ENCODE measurements at places on chromosomes 12 and 14.
A peak's percentile ranks its signal among the peaks of the same experiment; 100 is the strongest.

GRCh38 chr12:13702381-13702780, 279.0 kb downstream of the GRIN2B start:
- no peak for DNase-seq

DNA sequence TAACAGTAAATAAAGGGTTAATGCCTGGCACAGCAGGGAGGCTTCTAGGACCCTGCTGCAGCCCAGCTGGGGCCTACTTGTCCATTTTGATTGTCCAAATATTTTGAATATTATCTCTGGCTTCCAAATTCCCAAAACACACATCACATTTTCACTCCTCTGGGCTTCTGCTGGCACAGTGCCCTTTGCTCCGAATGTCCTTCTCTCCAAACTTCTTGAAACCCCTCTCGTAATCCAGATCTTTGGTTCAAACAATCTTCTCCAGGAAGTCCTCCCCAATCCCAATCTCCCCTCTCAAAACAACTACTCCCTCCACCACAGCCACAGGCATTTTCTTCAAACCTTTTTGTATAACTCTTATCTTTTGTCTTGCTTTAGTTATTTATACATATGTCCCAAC, 225.6 kb downstream of the PPM1H start:
- no peak for DNase-seq

GRCh38 chr14:71525663-71526221, 406.5 kb upstream of the RGS6 start:
- no peak for DNase-seq

DNA sequence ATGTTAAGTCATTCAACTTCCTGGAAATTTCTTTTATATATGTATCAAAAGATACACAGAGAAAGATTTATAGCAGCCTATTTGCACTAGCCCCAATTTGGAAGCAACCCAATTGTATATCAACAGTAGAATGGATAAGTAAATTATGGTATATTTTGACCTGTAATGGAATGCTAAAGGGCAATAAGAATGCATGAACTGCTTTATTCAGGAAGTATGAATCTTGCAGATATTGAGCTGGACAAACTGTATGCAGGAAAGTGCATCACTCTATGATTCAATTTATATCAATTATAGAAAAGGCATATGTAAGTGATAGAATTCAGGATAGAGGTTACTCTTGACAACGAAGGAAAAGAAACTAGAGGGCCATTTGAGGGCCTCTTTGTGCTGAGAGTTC, 913.1 kb upstream of the FBXO33 start:
- no peak for DNase-seq

- no peak for DNase-seq
Observed at GRCh38 chr12:44589697-44590096, 286.4 kb downstream of the NELL2 start.

DNA sequence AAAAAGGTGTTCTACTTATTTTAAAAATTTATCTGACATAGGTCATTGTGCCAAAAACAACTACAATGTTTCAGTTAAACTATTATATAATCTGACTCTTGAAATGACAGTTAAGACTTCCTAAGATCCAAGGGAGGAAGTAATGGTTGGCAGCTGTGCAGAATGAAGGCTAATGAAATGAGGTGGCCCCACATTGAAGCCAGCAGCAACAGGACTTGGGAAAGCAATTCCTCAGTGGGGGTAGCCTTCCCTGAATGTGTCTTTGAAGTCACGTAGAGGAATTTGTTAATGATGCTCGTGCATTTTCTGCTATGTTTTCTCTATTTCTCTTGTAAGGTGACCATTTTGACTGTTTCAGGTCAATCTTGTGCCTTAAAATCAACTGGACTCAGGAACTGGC, 162.4 kb upstream of the DAAM1 start:
- no peak for DNase-seq

DNA sequence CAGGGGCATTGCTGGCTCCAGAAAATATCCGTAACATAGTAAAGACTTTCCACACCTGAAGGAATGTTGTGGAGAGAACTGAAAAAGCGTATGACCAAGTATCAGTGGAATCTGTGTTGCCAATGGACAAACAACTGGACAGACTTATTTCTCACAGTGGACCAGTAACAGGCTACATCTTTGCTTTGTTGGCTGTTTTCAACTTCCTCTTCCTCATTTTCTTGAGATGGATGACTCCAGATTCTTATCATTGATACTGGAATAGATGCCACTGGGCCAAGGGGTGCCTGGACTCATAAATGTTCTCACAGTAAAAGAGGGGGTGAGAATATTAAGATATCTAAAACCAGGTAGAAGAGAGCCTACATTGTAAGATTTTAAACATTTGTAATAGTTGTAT, 6.4 kb downstream of the GAS2L3 start:
- DNase-seq, result no peak

GRCh38 chr14:20455355-20456300, 602 bp downstream of the APEX1 start:
- peak; percentile 72 for DNase-seq

GRCh38 chr12:42474391-42474790, 115.2 kb downstream of the PRICKLE1 start:
- peak; percentile 20 for DNase-seq

DNA sequence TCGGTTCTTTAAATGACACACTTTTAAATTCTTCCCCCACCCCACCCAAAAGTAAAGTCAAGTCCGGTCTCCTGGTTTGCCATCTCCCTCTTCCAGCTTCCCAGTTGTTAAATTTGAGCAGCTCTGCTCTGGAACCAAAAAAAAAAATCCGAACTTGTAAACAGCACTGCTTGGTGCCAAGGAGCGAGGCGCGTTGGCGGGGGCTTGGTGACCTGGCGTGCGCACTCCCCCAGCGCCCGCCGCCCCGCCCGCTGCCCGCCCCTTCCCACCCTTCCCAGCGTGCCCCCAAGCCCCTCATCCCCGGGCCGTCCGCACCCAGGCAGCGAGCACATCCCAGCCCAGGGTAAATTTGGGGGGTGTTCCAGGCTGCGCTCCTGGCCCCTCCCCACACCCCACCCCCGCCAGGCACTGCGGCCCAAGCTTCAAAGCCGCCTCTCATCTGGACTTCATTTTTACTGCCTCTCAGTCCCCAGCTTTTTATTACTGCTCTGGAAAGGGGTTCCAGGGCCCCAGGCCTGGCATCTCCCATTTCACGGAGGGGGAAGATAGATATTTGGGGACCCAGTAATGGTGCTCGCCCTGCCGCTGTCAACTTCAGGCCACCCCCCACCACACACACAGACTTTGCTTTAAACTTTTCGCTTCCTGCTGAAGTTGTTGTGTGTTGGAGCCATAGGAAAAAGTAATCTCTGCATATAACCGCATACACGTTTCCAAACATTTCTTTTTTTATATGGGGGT, 11.7 kb upstream of the ITGB7 start:
- no peak for DNase-seq

DNA sequence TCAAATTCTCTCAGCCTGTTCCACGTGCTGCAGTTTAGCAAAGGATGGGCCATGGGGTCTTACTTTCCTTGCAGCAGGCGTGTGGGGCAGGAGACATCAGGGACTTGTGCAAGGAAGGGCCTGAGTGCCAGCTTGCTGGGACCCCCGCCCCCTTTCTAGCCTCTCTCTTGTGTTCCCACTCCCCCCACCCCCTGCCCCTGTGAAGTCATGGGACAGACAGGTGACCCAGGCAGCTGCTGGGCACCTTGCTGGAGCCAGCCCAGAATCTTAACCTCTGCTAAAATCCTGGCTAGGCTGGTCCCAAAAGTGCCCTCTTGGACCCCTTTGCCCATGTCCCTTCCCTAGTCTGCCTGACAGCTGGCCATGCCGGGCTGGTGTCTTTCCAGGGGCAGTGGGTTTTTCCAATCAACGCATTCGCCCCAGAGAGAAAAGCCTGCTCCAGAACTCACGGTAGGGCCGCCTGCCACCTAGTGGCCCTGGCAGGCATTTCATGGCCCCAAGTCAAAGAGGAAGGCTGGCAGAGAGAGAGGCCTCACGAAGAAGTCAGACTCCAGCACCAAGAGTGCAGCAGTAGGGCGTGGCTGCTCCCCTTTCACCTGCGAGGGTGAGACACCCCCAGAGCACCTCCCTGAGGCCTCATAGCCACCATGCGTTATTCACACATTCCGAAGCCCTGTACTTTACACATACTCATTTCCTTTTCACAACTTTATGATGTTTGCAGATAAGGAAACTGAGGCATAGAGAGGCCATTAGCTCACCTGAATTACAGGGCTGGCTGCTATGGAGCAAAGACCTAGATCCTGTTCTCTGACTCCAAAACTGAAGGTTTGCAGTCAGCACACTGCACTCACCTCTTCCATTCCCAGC, 67.4 kb downstream of the LGMN start:
- peak; percentile 81 for DNase-seq

DNA sequence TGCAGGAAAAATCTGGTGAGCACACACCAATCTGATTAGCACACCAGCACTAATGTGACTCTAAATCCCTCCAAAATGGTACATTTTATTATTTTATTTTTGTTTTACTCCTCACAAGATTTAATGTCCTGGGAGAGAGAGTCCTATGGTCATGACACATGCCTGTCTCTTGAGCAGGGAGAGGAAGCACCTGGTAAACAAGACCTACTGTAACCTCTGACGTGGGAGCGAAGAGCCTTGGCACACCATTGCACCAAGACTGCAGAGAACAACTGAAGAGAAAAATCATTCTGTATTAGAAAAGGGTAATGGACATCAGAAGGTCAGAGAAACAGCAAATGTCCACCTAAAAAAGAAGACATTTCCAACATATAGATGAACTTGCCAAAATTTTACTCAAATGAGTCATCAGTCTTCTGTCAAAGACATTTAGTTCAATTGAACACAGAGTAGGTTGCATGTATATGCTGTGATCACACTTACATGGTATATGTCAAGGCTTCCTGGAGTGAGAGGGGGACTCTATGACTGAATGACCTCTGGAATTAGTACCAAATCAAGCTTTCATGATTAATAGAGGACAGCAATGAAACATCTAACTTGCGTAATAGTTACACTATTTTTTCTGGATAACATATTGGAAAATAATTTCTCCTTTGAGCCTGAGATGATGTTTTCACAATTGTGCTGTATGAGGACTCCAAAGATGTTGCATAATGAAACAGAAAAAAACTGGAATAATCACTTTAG, 186.9 kb upstream of the FLRT2 start:
- DNase-seq, result no peak

DNA sequence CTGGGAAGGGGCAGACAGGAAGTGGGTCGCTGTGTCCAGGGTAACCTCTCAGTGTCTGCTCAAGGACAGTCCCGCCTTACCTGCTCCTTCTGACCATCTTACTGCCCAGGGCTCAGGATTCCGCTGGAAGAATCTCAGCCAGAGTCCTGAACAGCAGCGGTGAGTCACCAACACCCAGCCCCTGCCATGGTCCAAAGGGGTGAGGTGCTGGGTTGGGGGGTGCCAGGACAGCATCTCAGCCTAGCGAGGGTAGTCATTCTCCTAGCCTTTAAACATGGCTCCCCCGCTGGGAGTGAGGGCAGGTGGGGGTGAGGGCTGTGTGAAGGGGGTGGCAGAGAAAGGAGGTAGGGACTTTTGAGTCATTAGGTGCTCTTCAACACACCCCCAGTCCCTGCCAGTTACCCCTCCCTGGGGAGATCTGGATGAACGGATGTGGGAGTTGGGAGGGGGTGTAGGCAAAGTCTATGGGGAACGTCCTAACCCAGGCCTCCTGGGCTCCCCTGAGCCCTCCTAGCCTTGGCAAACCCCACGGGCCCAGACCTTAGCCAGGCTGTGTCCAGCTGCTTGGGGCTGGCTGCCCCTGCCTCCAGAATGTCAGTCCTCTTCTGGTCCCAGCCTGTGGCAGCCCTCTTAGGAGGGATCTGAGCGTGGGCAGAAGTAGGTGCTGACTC, 2.5 kb downstream of the TAMALIN start:
- DNase-seq, result no peak

- DNase-seq, result no peak
Observed at GRCh38 chr12:79674629-79675028, 16.1 kb downstream of the PAWR start.

GRCh38 chr12:4439736-4440135, 5.9 kb downstream of the FGF6 start:
- no peak for DNase-seq

GRCh38 chr12:89075880-89076540, 276.3 kb downstream of the DUSP6 start:
- DNase-seq, result no peak

- DNase-seq, result no peak
Observed at GRCh38 chr14:58633831-58634230, 3.9 kb upstream of the DACT1 start.

DNA sequence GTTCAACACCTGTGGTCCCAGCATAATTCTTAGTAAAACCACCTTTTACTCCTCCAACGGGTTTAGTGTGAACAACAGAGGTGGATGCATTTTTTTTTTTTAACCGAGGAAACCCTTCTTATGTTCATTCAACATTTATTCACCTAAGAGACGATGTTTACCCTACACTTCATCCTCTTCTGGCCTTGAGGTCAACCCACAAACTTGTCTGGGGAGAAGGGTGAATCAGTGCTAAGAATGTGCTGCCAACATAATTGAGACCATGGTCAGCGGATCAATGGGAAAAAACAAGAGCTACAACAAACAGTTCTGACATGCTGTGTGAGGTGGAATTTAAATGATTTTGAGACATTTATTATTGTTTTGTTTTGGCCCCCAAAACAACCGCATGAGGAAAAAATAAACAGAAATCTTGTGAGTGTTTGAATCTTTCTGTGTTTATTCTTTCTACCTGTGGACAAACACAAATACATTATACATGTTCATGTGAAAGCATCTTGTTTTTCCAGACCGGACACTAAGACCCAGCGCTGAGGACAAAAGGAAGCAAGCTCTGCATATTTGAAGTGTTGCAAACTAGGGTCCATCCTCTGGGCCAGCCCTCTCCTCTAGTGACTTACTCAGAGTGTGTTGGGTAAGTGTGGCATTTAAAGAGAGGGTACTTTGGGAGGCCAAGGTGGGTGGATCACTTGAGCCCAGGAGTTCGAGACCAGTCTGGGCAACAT, 5.1 kb upstream of the USP30 start:
- DNase-seq, result no peak

- no peak for DNase-seq
Observed at GRCh38 chr12:105451211-105451610, 120.7 kb downstream of the C12orf75 start.

DNA sequence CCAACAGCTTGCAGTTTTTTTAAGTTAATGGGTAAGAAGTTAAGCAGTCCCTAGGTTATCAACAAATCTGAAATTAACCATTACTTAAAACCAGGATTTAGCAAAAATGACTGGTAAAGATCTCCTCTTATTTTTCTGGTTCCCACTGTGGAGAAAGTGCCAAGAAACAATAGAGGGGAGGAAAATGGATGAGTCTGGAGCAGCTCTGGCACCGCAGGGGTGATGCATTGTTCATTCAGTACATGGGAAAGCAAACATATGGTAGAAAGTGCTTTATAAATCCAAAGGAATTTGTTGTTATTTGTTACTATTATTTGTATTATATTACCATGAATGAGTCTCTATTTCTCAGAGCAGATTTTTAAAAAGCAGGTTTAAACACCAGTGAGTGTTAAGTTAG, 92.2 kb downstream of the DYRK2 start:
- no peak for DNase-seq

GRCh38 chr14:34331728-34332623, 130.1 kb downstream of the SPTSSA start:
- DNase-seq, result no peak

- DNase-seq, result no peak
Observed at GRCh38 chr12:103561174-103561573, 25.9 kb upstream of the STAB2 start.

- no peak for DNase-seq
Observed at GRCh38 chr12:99627459-99627858, 20.1 kb upstream of the GARIN6 start.

All from COLO829 (cell line).